ENCODE measurements at places on chromosomes 6 and 20.

- no peak for DNase-seq
These were observed 23.8 kb downstream of the TMEM74B start for GRCh38 chr20:1160991-1161390.

DNA sequence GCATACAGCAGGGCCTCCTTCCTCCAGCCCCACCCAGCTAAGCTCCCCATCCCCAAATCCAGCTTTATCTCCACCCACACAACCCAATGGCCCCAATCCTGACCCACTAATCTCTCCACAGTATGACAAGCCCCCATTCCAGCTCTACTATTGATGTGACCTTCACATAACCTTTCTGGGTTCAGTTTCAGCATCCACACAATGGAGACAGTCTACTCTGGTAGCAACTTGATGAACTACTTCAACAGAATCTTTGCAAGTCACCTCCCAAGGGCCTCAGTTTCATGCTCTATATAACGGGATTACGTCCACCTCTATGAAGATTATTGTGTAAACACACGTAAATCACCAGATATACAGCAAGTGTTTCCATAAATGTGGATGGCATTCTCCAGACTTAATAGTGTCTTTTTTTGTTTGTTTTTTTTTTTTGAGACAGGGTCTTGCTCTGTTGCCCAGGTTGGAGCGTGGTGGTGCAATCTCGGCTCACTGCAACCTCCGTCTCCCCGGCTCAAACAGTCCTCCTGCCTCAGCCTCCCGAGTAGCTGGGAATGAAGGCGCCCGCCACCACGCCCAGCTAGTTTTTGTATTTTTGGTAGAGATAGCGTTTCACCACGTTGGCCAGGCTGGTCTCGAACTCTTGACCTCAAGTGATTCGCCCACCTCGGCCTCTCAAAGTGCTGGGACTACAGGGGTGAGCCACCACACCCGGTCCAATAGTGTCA lies 1.4 kb downstream of the AHCY start:
- DNase-seq: no peak

DNA sequence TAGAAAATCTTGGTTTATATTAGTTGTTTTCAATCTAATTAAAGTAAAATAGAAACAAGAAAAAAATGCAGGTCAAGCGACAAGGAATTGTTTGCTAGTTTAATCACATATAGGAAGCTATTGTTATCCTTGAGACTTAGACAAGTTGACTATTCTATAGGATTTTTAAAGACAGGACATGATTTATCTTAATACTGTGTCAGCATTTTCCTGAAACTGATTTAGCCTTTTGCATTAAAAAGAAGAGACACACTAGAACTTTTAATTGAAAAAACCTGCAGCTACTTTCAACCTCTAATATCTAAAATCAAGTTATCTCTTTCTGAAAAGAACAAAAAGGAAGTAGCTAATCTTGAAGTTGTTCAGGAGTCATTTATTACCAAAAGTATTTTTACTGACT lies 246.2 kb downstream of the PHF3 start:
- no peak for DNase-seq

- DNase-seq: no peak
These were observed 253.4 kb downstream of the SOD2 start for GRCh38 chr6:159439651-159440050.

DNA sequence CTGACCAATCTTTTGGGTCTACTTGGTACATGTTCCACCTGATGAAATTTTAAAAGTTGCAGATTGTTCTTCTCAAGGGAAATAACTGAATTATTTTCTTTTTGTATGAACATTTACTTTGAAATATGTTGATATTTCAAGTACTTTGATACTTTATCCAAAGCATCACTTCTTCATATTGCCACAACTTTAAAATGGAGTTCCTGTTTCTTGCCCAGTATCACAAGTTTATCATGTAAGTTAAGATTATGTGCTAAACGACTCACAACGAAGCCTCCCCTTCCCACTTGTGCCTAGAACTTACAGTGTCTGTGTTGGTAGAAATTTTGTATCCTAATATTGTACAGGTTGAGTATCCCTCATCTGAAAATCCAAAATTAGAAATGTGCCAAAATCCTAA lies 108.4 kb downstream of the ARID1B start:
- no peak for DNase-seq

GRCh38 chr6:42021847-42022754 lies 28.2 kb upstream of the TAF8 start:
- DNase-seq: no peak

DNA sequence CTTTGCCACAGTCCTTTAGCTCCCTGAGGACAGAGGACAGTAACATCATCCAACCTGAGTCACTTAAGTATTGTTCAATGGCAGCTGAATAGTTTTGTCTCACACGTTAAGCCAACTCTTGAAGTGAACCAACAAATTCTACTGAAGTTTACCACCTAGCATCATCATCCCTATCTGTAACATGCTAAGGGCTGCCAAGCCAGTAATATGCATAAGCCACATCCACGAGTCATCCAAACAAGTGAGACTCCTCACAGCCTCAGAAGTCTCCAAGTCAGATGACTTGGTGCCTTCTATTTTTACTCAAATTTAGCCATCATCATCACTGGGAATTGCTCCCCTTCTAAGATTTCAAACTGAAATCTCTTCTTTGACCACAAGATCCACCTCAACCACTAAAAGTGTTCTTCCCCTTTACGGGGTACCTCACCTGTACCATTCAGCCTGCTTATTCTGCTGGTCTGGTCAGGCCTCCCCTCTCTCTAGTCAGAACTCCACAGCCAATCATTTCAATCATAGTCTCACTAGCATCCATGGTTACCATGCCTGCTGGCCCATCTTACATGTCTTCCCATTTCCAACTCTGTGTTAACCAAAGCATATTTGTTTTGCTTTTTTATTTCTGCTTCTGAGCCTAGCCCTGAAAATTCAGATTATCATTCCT lies 73.7 kb downstream of the DTNBP1 start:
- no peak for DNase-seq

- DNase-seq: no peak
These were observed 192.2 kb upstream of the LRFN2 start for GRCh38 chr6:40779409-40779808.

GRCh38 chr20:34567892-34568865 lies 9.7 kb downstream of the MAP1LC3A start:
- DNase-seq: no peak

- no peak for DNase-seq
These were observed 83.2 kb upstream of the TAB2 start for GRCh38 chr6:149234051-149234962.

- no peak for DNase-seq
These were observed 16.8 kb upstream of the PRSS16 start for GRCh38 chr6:27230758-27231111.

DNA sequence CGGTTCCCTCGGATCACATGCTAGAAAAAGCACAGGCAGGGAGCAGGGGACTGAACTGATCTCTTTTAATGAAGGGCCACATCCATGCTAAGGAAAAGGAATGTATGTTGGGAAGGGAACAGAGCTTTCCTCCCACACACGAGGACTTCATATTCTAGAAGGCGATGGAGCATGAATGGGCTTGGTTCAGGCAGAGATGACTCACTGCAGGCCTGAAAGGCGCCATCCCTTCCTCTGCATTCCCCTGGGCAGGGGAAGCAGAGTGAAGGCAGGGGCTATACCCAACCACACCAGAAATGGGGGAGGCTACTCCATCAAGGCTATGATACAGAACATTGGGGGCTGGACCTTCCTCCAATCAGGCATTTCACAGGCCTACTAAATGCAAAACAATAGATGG lies 30.6 kb downstream of the ELMO2 start:
- DNase-seq: no peak

DNA sequence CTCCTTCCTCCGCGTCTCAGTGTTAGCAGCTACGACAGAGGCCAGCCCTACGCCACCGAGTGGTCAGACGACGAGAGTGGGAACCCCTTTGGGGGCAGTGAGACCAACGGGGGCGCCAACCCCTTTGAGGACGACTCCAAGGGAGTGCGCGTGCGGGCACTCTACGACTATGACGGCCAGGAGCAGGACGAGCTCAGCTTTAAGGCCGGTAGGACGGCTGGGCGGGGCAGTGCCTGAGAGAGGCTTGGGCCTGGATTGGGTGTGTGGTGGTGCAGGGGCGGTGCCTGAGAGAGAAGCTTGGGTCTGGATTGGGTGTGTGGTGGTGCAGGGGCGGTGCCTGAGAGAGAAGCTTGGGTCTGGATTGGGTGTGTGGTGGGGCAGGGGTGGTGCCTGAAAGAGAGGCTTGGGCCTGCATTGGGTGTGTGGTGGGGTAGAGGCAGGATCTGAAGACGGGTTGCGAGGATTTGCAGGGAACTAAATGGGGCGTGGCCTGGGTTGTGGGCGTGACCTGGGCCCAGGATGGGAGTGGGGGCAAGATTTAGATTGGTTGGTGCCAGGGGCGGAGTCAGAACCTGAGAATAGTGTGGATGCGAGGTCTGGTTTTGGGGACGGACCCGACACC lies 24.4 kb downstream of the SPDEF start:
- DNase-seq: no peak
